ENCODE measurements at places on chromosomes 13 and 19. TPM values are rescaled to one million over a fixed set of nuclear protein-coding genes. Genes with fewer than 3 reads are reported as not detected.

KLK12 gene
- not detected for total RNA-seq

ZNF534 gene
- not detected for total RNA-seq

CEACAM20 gene
- not detected for total RNA-seq

FAM83E gene
- total RNA-seq: not detected

RNF225 gene
- not detected for total RNA-seq

CKM gene
- total RNA-seq: not detected

DNAAF3 gene
- not detected for total RNA-seq

TMEM145 gene
- not detected for total RNA-seq

SYCN gene
- 6.0 TPM for total RNA-seq

SIGLEC8 gene
- total RNA-seq: 0.20 TPM

MISP gene
- total RNA-seq: not detected

KIRREL2 gene
- total RNA-seq: not detected

ZNF283 gene
- 12.3 TPM for total RNA-seq

OR7D2 gene
- total RNA-seq: 0.44 TPM

C19orf85 gene
- not detected for total RNA-seq

ETFB gene
- 102 TPM for total RNA-seq

PRTN3 gene
- total RNA-seq: not detected

TMPRSS9 gene
- not detected for total RNA-seq

BORA gene
- 2.7 TPM for total RNA-seq

ZNF497 gene
- 3.0 TPM for total RNA-seq

CLEC11A gene
- 13.3 TPM for total RNA-seq

TNFRSF19 gene
- 20.6 TPM for total RNA-seq

XPO4 gene
- 15.3 TPM for total RNA-seq

IGFL1 gene
- not detected for total RNA-seq

IQCN gene
- 11.4 TPM for total RNA-seq

DKKL1 gene
- total RNA-seq: not detected

PTPRH gene
- 2.9 TPM for total RNA-seq
